H7 (cell line): ENCODE measurements at places on chromosomes 3 and 15. TPM values are rescaled to one million over a fixed set of nuclear protein-coding genes. Genes with fewer than 3 reads are reported as not detected.

DNA sequence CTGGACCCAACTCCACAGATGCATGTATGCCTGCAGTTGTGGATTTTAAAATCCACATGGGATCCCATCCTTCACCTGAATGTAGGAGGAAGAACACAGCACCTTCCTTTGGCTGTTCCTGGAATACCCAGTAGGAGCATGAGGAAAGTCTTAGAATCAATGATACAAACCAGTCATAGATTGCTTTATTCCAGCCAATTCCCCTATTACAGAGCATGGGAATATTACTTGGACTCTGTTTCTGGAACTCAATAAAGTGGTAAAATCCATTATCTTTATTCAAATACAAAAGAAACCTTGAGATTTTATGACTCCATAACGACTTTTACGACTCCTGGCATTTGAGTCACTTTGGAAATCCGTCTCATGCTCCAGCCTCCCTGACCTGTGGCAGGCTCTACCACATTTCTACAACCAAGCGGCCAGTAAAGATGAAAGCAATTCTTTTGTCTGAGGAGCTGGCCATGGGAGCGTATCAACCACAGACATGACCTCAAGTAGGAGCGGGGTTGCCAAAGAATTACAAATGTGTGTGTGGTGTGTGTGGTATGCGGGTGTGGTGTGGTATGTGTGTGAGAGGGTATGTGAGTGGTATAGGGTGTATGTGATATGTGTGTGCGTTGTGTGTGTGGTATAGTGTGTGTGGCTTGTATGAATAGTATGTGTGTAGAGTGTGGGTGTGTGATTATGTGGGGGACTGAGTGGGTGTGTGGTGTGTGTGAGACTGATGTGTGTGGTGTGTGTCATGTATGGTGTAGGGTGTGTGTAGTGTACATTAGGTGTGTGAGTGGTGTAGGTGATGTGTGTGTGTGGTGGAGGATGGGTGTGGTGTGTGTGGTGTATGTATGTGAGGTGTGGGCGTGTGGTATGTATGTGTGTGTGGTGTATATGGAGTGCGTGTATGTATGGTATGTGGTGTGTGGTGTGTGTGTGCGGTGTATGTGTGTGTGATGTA lies 40.0 kb downstream of the ARRDC4 start:
- DNase-seq, result no peak

CACNA1D gene
- 1.0 TPM in 1 of 2 replicates, not detected in the other for total RNA-seq

- peak; percentile 9 for DNase-seq
These were observed 28.7 kb downstream of the ALDH1L1 start for GRCh38 chr3:126151562-126152302.

- DNase-seq, result no peak
These were observed 129.8 kb upstream of the MEF2A start for GRCh38 chr15:99435877-99436541.

- peak; percentile 81 for DNase-seq
These were observed at the start of gene C2CD4A for GRCh38 chr15:62066663-62067447. TSS of gene C2CD4A (plus strand) at chr15:62066977. CDS start at chr15:62067614, 637 bp downstream.

DNA sequence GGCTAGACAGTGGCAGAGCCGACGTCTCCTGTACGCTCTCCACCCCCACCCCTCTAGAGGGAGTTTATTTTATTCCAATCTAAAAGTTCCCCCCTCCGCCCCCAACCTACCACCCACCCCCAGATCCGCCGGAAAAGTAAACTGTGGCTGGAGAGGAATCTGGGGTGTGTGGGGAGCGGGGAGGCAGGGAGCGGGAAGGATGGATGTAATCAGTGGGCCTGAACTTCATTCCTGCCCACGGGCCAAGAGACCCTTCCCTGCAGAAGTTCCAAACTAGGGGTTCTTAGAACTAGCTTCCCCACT lies 537 bp upstream of the CSRNP1 start:
- peak; percentile 64 for DNase-seq

DNA sequence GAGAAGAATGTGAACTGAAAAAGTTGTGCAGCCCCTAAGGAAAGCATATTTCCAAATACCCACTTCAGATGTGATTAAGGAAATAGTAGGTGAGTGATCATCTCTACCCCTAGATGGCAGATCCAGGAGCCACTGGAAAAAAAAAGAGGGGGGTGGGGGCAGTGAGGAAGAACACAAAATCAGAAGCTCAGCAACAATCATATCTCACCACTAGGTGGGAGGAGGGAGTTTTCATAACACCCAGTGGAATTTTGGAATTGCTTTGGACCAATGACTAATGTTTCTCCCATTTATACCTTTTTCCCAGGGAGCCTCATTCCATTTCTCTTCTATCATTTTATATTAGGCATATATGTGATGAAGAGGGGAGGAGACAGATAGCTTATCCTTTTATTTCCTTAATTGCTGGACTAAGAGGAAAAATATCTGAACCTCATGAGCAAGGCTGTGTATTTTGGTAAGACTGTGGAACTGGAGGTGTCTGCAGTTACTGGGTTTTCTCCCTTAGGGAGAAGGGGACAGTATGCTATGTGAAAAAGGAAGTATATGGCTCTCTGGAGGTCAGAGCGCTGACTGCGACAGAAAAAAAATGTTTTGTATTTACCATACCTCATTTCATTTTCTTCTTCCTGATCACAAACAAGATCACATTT lies 363.4 kb downstream of the GAP43 start:
- DNase-seq, result peak; percentile 22

ANKRD63 gene
- total RNA-seq, result 0.22 and 0.45 TPM in 2 replicates

GRCh38 chr15:84702961-84703482 lies 12.9 kb downstream of the SEC11A start:
- no peak for DNase-seq

DNA sequence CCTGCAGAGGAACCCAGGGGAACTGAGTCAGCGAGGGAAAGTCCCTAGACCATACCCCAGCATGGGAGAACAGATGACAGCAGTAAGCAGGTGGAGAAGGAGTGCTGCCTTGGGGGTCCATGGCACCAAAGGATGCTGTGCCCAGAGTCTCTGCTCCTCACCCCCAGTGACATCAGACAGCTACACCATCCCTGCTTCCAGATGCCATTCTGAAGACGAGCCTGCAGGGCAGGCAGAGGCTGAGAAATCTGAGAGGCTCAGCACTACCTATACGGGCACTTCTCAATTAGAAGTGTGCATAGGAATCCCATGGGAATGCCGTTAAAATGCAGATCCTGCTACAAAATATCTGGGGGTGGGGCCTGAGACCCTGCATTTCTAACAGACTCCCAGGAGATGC lies 211.3 kb upstream of the NSMCE3 start:
- DNase-seq, result no peak

DNA sequence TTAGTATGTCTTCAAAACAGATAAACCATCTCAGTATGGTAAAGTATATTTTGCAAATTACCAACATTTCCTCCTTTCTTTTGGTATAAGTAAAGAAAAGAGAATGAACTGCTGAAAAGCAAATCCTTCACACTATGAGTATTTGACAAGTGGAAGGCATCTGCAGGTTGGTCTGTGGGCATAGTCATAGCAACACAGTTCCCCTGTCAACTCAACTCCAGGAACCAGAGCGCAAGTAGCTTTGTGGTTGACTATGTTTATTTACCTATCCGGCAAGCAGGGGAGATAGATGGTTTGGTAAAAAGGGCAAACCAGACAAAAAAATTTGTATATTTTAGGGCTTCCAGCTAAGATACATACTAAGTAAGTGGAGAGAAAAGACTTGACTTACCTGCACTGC lies 88.3 kb upstream of the PPIB start:
- DNase-seq, result no peak

CTXND1 gene
- total RNA-seq, result 0.15 TPM in 1 of 2 replicates, not detected in the other

- no peak for DNase-seq
These were observed 53.0 kb upstream of the HES1 start for GRCh38 chr3:194082743-194083636.

DNA sequence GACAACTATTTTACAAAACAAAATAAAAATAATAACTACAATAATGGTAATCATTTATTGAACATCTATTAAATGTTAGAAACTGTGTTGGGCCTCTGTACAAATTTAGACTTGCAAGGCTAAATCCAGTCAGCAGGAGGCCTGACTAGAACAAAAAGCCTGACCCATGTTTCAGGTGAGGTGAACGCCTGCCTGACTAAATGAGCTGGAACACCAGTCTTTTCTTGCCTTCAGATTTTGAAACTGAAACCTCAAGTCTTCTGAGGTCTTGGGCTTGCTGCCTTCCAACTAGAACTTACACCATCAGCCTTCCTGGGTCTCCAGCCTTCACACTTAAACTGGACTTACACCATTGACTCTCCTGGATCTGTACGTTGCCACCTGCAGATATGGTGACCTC lies 706.9 kb downstream of the TBL1XR1 start:
- DNase-seq, result no peak

DNA sequence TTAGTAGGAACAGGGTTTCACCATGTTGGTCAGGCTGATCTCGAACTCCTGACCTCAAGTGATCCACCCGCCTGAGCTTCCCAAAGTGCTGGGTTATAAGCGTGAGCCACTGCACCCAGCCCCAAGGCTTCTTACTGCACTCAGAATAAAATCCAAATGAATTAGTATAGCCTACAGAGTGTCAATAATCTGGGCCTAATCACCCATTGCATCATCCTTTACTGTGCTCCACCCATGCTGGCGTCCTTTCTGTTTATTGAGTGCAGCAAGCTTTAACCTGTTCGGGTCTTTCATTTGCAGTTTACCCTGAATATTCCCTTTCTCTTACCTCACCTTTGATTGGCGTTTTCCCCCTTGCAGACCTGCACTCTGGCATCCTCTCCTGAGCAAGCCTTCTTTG lies 77.7 kb downstream of the CEP63 start:
- DNase-seq, result no peak

- DNase-seq, result no peak
These were observed 13.9 kb downstream of the AADAC start for GRCh38 chr3:151827816-151828215.

DNA sequence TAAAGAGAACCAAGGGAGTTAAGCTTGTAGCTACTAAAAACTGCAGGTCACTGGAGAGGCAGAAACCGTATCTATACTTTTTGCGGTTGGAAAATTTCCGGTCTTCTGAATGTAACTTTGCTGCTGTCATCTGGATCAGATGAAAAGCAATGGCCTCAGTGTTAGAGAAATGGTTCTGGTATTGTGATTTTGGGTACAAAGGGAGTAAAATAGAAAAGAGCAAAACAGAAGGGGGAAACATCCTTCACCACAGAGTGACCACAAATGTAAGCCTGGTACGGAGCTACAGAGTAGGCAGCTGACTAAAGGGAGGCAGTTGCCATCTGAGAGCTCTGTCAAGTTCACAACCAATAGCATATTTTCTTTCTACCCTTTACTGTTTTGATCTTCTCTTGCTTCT lies 5.6 kb downstream of the CD96 start:
- DNase-seq, result no peak

DNA sequence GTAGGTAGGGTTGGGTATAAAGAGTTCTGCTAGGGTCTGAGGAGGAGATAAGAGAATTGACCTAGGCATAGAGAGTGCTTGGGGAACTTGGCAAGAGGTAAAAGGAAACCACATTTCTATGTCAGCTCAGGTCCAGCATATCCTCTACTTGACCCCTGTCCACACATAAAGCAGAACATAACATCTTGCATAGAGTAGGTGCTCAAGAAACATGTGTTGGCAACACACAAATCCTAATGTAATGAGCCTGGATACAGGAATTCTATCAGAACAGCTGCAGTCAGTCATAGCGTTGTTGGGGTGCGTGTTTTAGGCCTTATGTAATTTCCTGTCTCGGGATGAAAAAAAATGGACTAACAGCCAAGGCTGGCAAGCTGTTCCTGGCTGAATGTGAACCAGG lies 35.0 kb upstream of the PLCL2 start:
- no peak for DNase-seq

- no peak for DNase-seq
These were observed 504.7 kb upstream of the NR2F2 start for GRCh38 chr15:95825671-95826411.
